EL (cell line): ENCODE measurements at places on chromosomes 3 and 15.

GRCh38 chr3:184812662-184813042 is 686 bp downstream of the VPS8 start:
- DNase-seq: no peak

DNA sequence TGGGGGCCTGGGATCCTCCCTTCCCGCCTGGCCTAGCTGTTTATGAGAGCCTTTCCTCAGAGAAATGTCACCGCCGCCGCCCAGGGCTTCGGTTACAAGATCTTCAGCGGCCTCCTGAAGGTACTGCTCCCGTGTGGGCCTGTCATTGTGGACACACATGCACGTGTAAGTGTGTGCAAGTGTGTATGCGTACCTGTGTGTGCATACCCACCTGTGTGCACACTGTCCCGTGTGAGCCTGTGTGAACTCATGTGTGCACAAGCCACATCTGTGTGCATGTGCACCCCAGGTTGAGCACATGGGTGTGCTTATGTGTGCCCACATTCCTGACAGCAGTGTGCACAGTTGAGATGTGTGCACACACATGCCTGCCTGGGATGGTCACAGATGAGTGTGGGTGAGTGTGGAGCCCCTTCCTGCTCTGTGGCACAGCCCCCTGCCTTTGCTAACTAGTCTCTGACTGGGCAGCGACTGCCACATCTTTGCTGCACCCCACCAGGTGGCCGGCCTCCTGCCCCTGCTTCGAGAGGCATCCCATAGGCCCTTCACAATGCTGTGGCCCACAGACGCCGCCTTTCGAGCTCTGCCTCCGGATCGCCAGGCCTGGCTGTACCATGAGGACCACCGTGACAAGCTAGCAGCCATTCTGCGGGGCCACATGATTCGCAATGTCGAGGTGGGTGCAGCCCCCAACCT is 14.1 kb downstream of the NT5DC2 start:
- DNase-seq: no peak

DNA sequence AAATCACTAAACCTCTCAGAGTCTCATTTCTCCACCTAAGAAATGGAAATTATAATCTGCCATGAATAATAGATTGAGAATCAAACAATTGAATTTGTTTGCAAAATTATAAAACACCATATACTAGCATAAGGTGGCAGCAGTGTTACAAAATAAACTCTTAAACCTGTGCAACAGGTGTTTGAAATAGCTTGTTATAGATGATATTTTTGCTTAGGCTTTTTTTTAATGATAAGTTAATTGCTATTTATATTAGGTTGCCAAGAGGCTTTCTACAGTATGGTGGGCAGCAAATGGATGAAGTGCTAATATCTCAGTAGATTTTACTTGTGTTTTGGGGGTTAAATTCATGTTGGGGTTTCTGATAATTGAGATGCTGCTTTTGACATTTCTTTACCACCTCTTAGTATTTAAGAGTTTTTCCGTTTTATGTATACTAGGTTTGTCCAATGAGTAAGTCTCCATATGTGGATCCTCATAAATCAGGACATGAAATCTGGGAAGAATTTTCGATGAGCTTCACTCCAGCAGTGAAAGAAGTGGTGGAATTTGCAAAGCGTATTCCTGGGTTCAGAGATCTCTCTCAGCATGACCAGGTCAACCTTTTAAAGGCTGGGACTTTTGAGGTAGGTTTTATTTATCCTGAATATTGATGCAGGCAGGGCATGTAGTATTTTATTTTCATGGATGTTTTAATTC is 19.6 kb downstream of the NR1D2 start:
- no peak for DNase-seq

- no peak for DNase-seq
Observed at GRCh38 chr3:112374333-112374734, 41.4 kb downstream of the CD200 start.

DNA sequence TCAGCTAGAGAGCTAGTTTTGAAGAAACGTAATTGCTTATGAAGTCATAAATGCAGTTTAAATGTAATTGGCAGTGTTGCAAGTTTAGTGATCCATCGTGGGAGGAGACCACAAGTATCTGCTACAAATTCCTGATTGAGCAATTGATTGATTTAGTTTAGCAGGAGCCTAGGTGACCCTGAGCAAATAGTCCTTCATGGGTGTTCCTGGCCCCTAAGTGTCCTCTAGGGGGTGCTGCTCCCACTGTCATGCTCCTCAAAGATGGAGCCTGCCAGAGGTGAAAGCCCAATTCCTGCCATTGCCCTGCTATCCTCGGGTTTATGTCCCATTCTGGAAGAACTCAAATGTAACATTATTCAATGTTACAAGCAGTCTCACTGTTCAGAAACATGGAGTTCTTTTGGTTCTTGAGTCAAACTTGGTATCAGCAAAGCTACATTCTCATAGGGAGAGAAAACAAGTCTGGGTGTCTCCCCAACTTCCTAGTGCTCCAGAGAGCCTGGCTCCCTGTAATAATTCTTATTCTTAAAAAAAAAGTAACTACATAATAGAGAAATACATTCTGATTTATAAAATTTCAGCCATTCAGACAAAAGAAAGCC is 29.8 kb upstream of the SENP5 start:
- peak; percentile 61 for DNase-seq

GRCh38 chr15:58469432-58470353 is 37.9 kb downstream of the LIPC start:
- DNase-seq: peak; percentile 99

DNA sequence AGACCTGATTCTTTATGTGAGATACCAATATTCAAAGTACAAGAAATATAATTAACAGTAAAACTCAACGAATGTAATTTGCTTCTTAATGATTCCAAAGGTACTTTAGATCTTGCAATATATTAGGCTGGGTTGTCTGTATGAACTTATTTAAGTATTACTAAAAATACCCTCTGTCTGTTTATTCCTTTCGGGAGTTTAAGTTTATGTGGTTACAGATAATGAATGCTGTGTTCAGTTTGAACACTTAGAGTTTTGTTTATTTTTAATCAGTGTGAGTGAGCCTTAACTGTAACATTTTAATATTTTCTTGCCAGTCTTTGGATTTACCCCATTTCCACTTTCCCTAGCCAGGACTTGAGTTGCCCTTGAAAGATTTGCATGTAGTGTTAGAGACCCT is 3.5 kb downstream of the PDE8A start:
- no peak for DNase-seq

GRCh38 chr3:128879125-128879969 is at the start of gene ACAD9:
Gene ACAD9, plus strand, starts transcription at chr3:128879620. Its CDS starts 72 bp downstream, at chr3:128879692.
- peak; percentile 97 for DNase-seq

DNA sequence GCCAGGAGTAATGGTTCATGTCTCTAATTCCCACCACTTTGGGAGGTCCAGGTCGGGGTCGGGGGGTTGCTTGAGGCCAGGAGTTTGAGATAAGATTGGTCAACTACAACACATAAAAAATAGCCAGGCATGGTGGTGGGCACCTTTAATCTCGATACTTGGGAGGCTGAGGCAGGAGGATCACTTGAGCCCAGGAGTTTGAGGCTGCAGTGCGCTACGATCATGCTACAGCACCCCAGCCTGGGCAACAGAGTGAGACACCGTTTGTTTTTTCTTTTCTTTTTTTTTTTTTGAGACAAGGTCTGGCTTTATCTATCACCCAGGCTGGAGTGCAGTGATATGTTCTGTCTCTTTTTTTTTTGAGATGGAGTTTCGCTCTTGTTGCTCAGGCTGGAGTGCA is 1.3 kb upstream of the VPS33B start:
- DNase-seq: no peak

GRCh38 chr3:182118066-182118465 is 406.3 kb downstream of the SOX2 start:
- no peak for DNase-seq

GRCh38 chr3:124351430-124352148 is 359.7 kb upstream of the ROPN1 start:
- peak; percentile 70 for DNase-seq

- DNase-seq: no peak
Observed at GRCh38 chr3:5035692-5036391, 56.6 kb downstream of the BHLHE40 start.

DNA sequence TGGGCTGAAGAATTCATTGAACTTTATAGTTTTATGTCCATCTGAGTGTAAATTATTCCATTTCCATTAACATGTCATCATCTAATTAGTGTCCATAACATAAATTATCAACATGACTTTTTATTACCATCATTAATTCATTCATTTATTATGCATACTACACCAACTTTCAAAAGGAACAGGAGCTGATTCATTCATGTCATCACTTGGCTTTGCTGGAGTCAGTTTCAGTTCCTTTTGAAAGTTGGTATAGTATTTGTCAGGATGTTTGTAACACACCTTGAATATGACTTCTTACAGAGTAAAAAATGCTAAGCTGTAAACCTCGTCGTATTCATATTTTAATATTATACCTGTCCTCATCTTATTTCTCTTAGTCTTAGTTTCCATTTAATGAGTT is 298.0 kb upstream of the RBMS3 start:
- DNase-seq: no peak

DNA sequence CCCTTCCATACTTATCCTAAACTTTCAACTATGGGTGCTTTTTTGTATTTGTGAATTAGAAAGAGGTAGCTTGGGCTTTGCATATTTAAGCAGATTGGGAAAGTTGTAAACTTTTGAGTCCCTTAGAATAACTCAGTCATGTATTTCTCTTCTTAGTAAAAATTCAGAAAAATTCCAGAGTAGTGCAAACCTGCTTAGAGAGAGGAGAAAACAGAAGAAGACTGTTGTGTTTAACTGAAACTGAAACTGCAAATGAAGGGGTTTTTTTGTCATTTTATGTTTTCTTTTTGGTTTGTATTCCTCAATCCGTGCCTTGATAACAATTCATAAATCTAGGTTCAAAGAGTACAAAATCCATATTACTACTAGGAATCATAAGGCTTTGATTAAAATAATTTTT is 31.3 kb downstream of the CD200 start:
- DNase-seq: no peak
